ENCODE measurements at places on chromosomes 2 and 18. TPM values are rescaled to one million over a fixed set of nuclear protein-coding genes. Genes with fewer than 3 reads are reported as not detected.

- DNase-seq = no peak
Measured at GRCh38 chr2:10964052-10964790, 52.5 kb downstream of the KCNF1 start.

DNA sequence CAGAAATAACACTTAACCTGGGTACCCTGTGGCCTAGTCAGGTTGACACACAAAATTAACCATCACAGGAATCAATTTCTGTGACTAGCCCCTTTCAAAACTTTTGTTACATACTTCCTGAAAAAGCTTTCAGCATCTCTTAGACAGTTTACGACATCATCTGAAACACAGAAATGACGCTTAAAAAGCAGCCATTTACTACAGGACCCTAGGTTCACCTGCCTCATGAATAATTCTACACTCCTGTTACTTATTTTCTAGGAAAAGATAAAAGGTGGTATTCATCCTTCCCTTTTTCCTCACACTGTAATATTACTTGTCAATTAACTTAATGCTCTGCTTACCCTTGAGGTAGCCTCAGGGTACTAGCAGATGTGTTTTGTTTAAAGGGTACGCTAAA lies 388.4 kb downstream of the IRS1 start:
- DNase-seq = no peak

C1QL2 gene
- total RNA-seq = not detected

CRACDL gene
- 19.0 TPM for total RNA-seq

PCARE gene
- total RNA-seq = 0.30 TPM

OR6B2 gene
- total RNA-seq = 2.8 TPM

ASXL3 gene
- total RNA-seq = 7.2 TPM

SMYD1 gene
- 3.3 TPM for total RNA-seq

ABCG8 gene
- not detected for total RNA-seq

ZNF521 gene
- 35.0 TPM for total RNA-seq
